ENCODE measurements at places on chromosomes 7 and 10.

DNA sequence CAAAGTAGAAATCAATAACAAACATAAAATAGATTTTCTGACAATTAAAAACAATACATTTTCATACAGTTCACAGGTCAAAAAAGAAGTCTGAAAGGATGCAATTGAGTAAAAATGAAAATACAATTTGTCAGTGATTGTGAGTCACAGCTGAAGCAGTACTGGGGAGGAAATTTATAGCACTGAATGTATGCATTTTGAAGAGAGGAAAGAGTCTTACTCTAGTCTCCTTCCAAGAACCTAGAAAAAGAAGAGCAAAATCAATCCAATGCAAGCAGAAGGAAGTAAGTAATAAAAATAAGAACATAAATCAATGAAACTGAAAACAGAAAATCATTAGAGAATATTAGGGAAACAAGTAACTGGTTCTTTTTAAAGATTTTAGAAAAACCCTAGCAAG lies 507.2 kb upstream of the IGFBP3 start:
- DNase-seq, result no peak

- DNase-seq, result no peak
Observed at GRCh38 chr10:31607481-31607880, 288.5 kb downstream of the ZEB1 start.

GRCh38 chr10:30842894-30843293 lies 188.8 kb downstream of the ZNF438 start:
- DNase-seq, result no peak

GRCh38 chr7:152579070-152579469 lies 96.9 kb downstream of the XRCC2 start:
- DNase-seq, result no peak
